ENCODE measurements at places on chromosomes 5 and 9. TPM values are rescaled to one million over a fixed set of nuclear protein-coding genes. Genes with fewer than 3 reads are reported as not detected.

Gene SLC6A18
- total RNA-seq, result not detected

Gene MARVELD2
- total RNA-seq, result not detected

Gene STKLD1
- 2.2 TPM for total RNA-seq

Gene PCA3
- total RNA-seq, result not detected

Gene ZNF608
- 41.1 TPM for total RNA-seq

Gene POLK
- total RNA-seq, result 40.1 TPM

Gene C9orf85
- total RNA-seq, result 14.3 TPM

Gene ZNF366
- 1.4 TPM for total RNA-seq

Gene C9
- total RNA-seq, result not detected

Gene IFNA13
- not detected for total RNA-seq

Gene INSYN2B
- total RNA-seq, result 0.24 TPM

Gene ITK
- total RNA-seq, result not detected

Gene PCDHA9
- total RNA-seq, result 0.03 TPM

Gene TSSK1B
- total RNA-seq, result not detected

Gene CCDC183
- total RNA-seq, result 3.4 TPM

Gene GLT6D1
- total RNA-seq, result not detected

Gene NR2F1-AS1
- total RNA-seq, result 3.2 TPM

Gene HEMGN
- total RNA-seq, result 0.08 TPM

Gene ANKS6
- 11.4 TPM for total RNA-seq

Gene C9orf57
- not detected for total RNA-seq

Data from myocyte (in vitro differentiated cells).